Esophagus squamous epithelium (tissue), 5 donors: ENCODE measurements at places on chromosomes 11 and 22. TPM values are rescaled to one million over a fixed set of nuclear protein-coding genes. Genes with fewer than 3 reads are reported as not detected.

DNA sequence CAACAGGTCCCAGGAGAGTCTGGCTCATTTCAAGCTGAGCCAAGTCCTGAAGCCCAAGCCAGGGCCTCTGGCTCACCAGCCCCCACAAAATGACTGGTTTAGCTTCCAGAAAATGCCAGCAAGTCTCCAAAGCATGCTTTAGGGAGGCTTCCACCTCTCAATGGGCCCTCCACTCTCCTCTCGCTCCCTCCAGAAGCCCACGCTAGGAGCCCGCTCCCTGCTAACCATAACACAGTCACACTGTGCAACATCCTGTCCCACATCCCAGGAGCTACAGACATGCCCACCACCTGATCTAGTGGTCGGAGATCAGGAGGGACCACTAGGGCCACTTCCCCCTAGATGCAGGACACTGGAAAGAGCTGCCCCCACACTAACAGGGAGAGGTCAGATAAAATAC lies 6.9 kb downstream of the SULT4A1 start:
- no peaks in the 10 kb centered on the region for H3K4me1 ChIP-seq
- H3K36me3 ChIP-seq = no peaks in the 10 kb centered on the region
- peaks cover 85% of the 10 kb centered on the region for H3K27me3 ChIP-seq
- H3K4me3 ChIP-seq = no peak overlapping the region

DNA sequence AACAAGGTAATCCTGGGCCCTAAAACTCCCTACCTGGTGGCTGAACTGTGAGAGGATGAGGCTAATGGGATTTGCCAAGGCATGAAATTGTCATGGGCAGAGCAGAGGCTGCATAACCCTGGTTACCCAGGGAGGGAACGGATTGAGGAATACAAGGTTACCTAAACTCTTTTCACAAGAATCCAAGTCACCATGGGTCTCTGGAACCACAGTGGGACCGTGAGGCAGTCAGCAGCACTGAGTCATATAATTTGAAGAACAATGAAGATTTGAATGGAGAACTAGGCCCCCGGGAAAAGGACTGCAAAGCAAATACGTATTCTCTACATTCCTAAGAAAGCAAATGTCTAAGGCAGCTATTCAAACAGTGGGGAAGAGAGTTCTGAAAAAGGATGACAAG lies 19.8 kb downstream of the CAT start:
- no peak overlapping the region for H3K27ac ChIP-seq
- H3K4me3 ChIP-seq = no peak overlapping the region
- H3K27me3 ChIP-seq = no peaks in the 10 kb centered on the region
- no peak for DNase-seq
- peaks cover 18% of the 10 kb centered on the region for H3K36me3 ChIP-seq

DNA sequence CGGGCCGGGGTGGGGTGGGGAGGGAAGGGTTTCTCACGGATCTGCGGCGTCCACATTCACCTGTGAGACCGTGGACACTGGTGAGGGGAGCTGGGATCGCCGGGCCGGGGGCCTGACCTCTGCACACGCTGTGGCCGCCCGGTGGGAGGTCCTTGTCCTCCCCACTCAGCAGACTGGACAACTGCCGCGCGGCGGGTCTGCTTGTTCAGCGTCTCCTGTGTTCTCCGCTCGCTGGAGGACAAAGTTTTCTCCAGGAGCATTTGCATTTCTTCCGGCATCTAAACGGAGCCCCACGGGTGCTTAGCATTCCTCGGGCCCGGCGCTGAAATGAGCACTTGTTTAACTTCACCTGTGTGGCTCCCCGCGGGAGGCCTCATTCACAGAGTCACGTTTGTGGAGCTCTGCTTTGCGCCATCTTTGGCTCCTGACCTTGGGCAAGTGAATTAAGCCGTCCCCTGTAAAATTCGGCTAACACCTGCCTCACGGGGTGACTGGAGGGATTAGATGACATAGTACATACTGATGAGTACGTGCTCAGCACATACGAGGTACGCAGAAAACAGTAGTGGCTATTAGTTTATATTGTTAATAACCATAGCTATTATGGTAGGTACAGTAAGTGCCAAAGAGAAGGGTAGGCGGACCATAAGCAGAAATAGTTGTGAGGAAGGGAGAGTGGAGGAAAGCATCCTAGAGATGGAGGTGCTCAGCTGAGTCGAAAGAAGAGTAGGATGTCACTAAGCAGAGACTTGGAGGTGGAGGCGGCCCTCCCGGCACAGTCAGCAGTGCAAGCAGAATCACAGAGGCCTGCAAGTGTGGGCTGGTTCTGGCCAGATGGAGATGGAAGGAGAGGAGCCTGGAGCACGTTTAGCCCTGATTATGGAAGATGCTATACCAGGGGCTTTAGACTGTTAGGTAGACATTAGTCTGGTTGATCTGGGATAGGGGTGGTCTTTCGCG lies 885 bp downstream of the TRMU start:
- peaks cover 14% of the 10 kb centered on the region for H3K36me3 ChIP-seq
- H3K27ac ChIP-seq = peak overlapping the region; percentile 95
- H3K4me3 ChIP-seq = peak overlapping the region; percentile 61
- DNase-seq = no peak

GRCh38 chr11:116580799-116581198 lies 192.0 kb downstream of the BUD13 start:
- DNase-seq = no peak
- no peaks in the 10 kb centered on the region for H3K36me3 ChIP-seq
- H3K27ac ChIP-seq = no peak overlapping the region
- no peak overlapping the region for H3K4me3 ChIP-seq

DNA sequence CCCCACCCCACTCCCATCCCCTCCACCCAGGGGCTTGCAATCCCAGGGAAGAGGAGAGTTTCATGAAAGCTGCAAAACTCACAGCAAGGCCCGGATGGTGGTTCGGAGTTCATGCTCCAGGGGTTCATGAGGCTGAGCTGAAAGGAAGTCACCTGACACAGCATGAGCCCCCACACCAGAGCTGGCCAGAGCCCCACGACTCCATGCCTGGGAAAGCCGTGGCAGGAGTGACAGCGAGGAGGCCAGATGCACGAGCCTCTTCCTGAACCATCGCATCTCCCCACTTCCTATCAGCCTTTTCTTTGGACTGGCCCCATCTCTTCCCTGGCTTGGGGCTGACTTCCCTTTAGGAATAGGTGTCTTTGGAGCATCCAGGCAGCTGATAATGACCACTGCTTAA lies 105.8 kb downstream of the ABTB2 start:
- H3K27ac ChIP-seq = no peak overlapping the region
- peaks cover 28% of the 10 kb centered on the region for H3K4me1 ChIP-seq
- no peaks in the 10 kb centered on the region for H3K36me3 ChIP-seq

DNA sequence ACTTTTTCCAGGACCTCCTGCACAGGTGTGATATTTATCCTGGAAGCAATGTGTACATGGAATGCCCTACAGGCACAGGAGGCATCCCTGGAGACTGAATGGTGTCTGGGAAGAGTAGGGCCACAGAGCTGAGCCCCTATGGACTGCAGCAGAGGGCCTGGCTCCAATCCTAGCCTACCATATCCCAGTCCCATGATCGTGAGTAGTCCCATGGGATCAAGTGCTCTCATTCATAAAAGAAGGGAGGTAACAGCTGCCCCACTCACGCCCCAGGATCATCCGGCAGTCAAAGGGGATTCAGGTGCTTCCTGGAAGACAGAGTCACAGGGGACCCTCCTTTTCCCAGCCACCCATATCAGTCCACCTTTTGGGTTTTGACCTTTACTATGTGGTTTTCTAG lies 24.0 kb downstream of the ANKK1 start:
- no peaks in the 10 kb centered on the region for H3K36me3 ChIP-seq
- no peak overlapping the region for H3K27ac ChIP-seq
- no peaks in the 10 kb centered on the region for H3K4me1 ChIP-seq
- no peak for DNase-seq

DNA sequence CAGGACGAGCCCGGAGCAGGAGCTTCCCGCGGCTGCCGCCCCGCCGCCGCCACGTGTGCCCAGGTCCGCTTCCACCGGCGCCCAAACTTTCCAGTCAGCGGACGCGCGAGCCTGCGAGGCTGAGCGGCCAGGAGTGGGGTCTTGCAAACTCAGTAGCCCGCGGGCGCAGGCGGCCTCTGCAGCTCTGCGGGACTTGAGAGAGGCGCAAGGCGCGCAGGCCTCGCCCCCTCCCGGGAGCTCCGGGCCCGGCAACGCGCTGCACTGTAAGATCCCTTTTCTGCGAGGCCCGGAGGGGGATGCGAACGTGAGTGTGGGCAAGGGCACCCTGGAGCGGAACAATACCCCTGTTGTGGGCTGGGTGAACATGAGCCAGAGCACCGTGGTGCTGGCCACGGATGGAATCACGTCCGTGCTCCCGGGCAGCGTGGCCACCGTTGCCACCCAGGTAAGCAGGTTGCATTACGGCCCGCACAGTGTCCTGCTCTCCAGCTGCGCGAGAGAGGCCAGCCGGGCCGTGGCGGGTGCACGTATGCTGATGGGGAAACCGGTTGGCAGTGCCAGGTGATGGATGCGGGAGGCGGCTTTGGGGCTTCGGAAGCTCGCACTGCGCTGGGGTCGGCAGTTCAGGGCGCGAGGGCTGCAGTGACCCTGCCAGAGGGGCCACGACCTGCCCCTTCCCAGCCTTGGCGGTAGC lies 2.0 kb downstream of the SLC6A5 start:
- no peak overlapping the region for H3K4me3 ChIP-seq
- H3K4me1 ChIP-seq = no peaks in the 10 kb centered on the region
- H3K27ac ChIP-seq = no peak overlapping the region
- H3K27me3 ChIP-seq = peaks cover 100% of the 10 kb centered on the region

DNA sequence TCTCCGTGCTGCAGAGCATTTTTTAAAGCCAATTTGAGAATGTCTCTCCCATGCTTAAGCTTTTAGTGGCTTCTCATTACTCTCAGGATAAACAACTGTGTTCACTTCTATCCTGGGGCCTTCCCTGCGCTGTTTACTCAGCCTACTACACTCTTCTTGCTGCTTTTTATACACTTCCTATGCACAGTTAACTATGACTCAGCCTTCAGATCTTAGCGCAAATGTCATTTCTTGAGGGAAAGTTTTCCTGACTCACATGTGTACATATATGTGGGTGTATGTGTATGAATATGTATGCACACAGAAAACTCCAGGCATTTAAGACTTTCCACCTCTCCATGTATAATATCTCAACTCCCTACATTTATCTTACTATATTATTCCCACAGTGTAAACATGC lies 9.8 kb downstream of the THAP12 start:
- H3K27me3 ChIP-seq = no peaks in the 10 kb centered on the region
- no peak overlapping the region for H3K4me3 ChIP-seq
- peaks cover 33% of the 10 kb centered on the region for H3K4me1 ChIP-seq
- DNase-seq = no peak
- H3K36me3 ChIP-seq = no peaks in the 10 kb centered on the region
- H3K27ac ChIP-seq = no peak overlapping the region

DNA sequence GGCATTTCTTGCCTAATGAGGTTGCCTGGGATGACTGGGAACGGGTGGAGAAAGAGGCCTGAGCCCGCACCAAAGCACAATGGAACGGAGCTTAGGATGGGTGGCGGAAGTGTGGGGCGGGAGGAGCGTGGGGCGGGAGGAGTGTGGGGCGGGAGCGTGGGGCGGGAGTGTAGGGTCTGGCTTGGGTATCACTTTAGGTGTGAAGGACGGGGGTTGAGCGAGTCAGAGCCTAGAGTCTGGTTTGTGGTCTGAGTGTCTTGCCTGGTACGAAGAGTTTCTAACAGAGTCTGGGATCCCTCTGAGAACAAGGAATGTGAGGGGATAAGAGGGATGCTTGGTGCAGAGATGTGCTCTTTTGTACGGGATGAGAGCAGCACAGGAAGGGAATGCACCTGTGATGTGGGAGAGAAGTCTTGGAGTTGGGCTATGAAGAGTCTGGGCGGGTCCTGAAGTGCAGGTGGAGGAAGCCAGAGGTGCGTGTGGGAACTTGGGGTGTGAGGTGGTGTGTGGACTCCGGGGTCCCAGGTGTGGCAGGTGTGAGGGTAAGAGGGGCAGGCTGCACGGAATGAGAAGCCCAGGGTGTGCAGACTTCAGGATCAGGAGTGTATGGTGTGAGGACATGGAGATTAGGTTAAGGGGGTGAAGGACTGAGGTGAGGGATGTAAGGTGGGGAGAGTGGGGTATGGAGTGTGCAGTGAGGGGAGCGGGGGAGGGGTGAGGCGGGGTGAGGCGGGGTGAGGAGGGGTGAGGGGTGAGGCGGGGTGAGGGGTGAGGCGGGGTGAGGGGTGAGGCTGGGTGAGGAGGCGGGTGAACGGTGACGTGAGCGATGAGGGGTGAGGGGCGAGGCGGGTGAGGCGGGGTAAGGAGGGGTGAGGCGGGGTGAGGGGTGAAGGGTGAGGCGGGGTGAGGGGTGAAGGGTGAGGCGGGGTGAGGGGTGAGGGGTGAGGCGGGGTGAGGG lies 1.0 kb downstream of the SYCE3 start:
- DNase-seq = no peak
- H3K4me1 ChIP-seq = peaks cover 30% of the 10 kb centered on the region
- H3K36me3 ChIP-seq = no peaks in the 10 kb centered on the region
- H3K4me3 ChIP-seq = no peak overlapping the region
- no peaks in the 10 kb centered on the region for H3K27me3 ChIP-seq

DNA sequence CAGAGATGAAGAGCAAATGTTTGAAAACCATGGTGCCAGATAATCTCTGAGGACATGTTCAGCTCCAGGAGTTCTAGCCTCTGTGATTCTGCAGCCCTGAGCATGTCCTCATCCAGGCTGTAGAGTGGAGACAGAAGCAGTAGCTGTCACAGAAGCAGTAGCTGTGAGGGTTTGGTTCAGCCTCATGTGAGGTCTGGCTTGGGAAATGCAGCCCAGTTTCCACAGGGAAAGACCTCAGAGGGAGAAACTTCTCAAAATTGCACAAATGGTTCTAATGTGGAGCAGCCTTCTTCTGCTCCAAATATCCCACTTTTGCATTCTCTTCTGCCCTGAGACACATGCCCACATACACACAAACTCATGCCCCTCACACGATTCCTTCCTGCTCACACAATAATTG lies 48.4 kb downstream of the DBX1 start:
- H3K36me3 ChIP-seq = peaks cover 6% of the 10 kb centered on the region
- H3K4me1 ChIP-seq = peaks cover 24% of the 10 kb centered on the region
- DNase-seq = no peak
- no peaks in the 10 kb centered on the region for H3K27me3 ChIP-seq
- no peak overlapping the region for H3K4me3 ChIP-seq

CYTH4 gene
- total RNA-seq = 1.9 TPM

GRAP2 gene
- total RNA-seq = 0.76 TPM

CLDN5 gene
- 34.7 TPM for total RNA-seq

TRIM21 gene
- 8.4 TPM for total RNA-seq

GLYAT gene
- not detected for total RNA-seq

RFPL3 gene
- not detected for total RNA-seq

GRIA4 gene
- not detected for total RNA-seq

UQCC3 gene
- total RNA-seq = 12.8 TPM

ACAD8 gene
- total RNA-seq = 25.1 TPM
